Activated T-cell treated with anti-CD3 and anti-CD28 coated beads, Interleukin-2, amount 50 U/mL, for 72 hours (primary cell): ENCODE measurements at places on chromosomes 2 and 18. TPM values are rescaled to one million over a fixed set of nuclear protein-coding genes. Genes with fewer than 3 reads are reported as not detected.

The RAPH1 gene
- total RNA-seq, result 3.7 TPM

The GDF7 gene
- 0.07 TPM for total RNA-seq

- H3K36me3 ChIP-seq, result peaks cover 8% of the 10 kb centered on the region
- no peaks in the 10 kb centered on the region for H3K27me3 ChIP-seq
Observed at GRCh38 chr2:213279971-213280370, 4.3 kb upstream of the SPAG16 start.

DNA sequence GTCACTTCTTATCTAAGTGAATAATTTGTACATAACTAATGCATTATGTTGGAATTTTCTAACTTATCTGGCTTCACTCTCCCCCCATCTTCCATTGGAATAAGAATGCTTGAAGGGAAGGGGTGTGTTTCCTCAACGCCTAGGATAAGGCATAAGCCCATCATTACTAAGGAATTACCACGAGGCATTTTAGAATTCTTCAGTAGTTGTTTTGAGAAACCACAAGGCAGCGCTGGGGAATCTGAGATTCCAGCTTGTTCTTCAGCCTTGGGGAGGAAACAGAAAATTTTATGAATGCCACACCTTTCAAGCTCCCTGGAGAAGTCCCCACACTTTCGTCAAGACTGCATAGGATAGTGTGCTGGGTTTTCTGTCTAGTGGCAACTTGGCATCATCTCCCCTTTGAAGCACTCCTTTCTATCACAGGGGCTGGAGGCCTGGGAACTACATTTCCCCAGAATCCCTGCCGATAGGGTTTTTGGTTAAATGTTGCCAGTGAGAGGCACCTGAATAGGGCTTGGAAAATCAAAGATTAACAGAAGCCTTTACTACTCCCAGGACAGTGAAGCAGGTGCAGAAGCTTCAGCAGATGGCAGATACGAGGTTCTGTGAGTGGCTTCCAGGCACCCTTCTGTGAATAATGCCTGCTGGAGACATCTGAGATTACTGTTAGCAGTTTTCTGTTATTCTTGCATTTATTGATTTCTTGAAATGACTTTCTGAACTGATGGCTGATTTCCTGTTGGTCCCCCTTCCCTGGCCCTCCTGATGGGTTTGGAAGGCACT is 192.7 kb upstream of the REV1 start:
- no peak for DNase-seq
- no peak overlapping the region for H3K4me3 ChIP-seq
- no peaks in the 10 kb centered on the region for H3K27me3 ChIP-seq
- no peaks in the 10 kb centered on the region for H3K36me3 ChIP-seq
